HS-5 (cell line): ENCODE measurements at places on chromosomes 12 and 14.

DNA sequence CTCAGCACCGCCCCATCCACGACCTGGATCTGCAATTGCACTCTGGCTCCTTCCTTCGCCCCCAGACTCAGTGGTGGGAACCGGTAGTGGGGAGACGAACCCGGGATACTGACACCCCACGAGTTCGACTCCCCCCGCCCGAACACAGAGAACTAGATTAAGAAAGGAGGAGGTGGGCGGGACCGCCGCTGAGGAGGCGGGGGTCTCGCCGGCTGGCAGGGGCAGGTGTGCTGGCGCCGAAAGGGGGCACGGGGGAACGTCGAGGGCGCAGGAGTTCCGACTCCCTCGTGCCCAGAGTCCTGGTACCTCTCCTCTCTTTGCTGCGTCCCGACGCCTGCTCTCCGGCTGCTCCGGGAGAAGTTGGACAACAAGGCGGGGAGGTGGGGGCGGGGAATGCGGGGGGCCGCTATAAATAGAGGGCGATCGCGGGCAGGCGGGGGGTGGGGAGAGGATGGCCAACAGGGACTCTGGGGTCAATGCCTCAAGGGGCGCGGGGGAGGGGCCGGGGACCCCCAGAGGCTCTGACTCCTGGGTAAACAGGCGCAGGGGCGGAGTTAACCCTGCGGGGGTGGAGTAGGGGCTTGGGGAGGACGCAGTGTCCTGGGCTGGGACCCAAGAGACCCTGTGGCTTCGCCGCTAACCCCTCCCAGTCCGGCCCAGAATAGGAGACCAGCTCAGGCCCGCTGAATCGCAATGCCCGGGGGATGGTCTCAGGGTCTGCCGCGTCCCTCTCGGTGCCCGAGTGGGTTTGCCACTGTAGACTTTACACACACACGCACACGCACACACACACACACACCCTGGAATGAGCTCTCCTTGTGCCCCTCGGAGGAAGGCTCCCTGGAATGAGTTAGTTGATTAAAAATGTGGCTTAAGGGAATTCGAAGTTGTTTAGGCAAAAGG is 761 bp upstream of the NDRG2 start:
- DNase-seq, result no peak

GRCh38 chr12:124175704-124176103 is 119.2 kb upstream of the RFLNA start:
- DNase-seq, result no peak

- no peak for DNase-seq
Observed at GRCh38 chr14:104726600-104727451, 2.8 kb downstream of the ADSS1 start.

GRCh38 chr14:90400904-90401561 is 4.2 kb downstream of the CALM1 start:
- no peak for DNase-seq

- DNase-seq, result no peak
Observed at GRCh38 chr14:56709201-56709600, 101.1 kb downstream of the OTX2 start.

DNA sequence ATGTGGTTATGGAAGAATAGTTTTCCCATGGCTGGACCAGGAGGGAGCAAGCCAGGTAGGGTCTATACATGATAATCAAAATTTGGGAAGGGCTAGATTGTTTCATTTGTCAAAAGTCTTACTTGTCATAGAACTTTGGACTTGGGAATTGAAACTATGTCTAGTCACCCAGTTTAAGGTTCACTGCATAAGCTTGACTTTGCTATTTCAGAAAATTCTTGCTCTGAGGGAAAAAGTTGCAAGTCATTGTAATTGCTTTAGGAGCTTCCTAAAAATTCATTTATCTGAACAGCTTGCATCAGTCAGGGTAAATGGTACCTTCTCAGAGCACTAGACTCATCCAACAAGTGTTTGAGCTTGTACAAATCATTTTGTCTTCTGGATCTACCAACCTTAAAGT is 1194.7 kb downstream of the GALC start:
- no peak for DNase-seq
